ENCODE measurements at places on chromosomes 6 and 20.

DNA sequence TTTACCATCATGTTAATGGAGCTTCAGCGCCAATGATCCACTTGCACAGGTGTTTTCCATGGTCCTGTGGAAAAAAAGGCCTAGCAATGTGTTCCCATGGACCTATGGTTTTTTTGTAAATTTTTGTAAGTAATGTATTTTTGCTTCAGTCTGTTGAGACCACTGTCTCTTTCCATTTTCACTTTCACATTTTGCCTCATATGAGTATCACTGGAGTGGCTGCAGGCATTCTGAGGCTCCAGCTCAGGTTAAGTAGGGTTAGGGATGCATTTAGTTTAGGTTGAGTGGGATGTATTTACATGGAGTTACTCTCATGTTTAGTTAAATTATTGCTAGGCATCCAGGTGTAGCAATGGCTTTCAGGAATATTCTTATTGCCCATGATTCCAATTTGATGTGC lies 19.2 kb upstream of the LMBRD1 start:
- DNase-seq: no peak

- no peak for DNase-seq
Measured at GRCh38 chr6:44925100-44925739, 402.9 kb upstream of the RUNX2 start.

DNA sequence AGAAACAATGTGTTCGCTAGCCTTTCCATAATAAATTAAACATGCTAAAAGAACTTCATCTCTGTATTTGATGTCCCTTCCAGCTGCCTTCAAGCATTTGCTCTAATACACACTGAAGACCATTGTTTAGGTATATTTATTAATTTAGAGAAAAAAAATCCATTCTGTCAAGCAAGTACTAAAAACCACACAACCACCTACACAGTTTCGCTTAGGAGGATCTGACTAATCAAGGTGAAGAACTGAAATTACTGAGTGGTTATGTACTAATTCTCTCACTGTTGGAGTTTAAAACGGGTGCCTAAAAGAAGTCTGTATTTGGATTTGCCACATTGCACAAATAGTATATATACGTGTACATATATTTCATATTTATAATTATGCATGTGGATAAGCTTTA lies 58.9 kb downstream of the GMDS start:
- DNase-seq: no peak

GRCh38 chr6:27667657-27668441 lies 194.9 kb upstream of the ZNF184 start:
- no peak for DNase-seq

DNA sequence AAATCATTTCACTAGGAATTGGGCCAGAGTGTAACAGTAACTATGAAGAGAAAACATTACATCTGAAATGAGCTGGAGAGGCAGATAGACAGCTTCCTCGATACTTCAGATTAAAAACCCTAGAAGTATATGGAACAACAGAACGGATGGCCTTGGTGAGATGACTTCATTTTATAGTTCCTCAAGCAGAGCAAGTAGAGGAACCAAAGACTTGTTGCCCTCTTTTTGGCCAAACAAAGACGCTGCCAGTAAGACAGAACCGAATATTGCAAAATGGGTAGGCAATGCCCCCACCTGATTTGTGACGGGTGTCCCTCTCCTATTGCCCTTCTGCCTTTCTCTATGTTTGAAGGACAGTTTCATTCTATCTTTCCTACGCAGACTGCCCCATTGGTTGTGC lies 53.5 kb downstream of the AGPAT4 start:
- no peak for DNase-seq

DNA sequence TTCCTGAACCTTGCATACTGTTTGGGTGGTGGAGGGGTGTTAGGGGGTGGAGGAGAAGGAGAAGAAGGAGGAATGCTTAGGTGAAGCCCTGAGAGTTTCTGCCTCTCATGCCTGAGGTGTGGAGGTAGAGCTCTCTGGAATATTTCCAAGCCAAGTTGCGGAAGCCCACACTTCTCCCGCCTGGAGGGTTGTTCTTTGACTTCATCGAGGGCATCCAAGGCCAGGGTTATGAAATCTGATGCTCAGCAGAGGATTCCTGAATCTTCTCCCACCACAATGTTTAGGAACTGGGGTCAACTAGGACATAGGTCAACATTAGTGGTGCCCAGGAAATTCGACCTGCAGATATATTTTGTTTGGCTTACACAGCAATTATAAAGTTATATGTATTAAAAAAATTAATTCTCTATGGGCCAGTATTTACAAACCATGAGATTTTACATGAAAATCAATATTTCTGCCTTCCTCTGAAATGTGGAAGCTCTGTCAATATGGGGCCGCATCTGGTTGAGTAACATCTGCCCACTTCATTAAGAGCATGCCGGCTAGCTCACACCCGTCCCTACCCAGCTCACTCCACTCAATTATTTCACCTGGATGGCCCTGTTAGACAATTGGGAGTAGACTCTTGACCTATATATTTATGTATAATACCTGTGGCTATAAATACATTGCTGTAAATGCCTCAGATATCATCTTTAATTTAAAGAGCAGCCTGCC lies 257.1 kb upstream of the ZFP64 start:
- DNase-seq: no peak

DNA sequence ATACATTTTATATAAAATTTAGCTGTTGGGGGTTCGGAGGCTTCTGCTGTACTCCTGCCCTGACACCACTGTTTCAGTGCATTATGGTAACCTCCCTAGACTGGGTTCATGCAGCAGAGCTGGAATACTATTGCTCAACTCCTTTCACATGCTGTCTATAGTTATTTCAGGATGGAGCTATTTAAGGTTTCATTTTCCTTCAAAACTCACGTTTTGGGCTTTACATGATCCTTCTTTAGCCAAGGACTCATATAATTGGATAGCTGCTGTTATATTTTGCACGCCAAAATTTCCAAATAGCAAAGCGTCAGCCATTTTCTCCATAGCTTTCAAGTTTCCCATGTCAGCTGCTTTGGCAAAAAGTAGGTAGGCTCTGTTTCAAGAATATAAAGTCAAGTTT lies 76.8 kb downstream of the SEL1L2 start:
- no peak for DNase-seq

- DNase-seq: no peak
Measured at GRCh38 chr6:5956939-5957338, 49.8 kb downstream of the NRN1 start.

DNA sequence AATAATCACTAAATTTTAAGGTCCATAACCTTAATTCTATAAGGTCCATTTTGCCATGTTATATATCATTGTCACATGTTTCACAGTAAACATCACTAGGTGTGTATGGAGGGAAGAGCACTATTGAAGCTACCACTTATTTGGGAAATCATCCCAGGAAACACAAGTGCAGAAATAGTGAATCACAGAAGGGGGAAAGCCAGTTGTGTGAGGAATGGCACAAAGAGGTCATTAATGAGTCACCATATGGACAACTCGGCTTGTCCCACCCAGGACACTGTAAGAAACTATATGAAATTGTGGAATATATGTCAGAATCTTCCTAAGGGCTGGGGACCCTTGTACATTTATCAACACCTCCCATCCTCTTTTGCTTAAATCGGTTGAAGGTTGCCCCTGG lies 13.7 kb downstream of the BTN3A1 start:
- no peak for DNase-seq

All from cerebellar nuclear complex (tissue), 1 donor.